HCEC 1CT (cell line): ENCODE measurements at places on chromosomes 5 and 9.
A peak's percentile ranks its signal among the peaks of the same experiment; 100 is the strongest.

DNA sequence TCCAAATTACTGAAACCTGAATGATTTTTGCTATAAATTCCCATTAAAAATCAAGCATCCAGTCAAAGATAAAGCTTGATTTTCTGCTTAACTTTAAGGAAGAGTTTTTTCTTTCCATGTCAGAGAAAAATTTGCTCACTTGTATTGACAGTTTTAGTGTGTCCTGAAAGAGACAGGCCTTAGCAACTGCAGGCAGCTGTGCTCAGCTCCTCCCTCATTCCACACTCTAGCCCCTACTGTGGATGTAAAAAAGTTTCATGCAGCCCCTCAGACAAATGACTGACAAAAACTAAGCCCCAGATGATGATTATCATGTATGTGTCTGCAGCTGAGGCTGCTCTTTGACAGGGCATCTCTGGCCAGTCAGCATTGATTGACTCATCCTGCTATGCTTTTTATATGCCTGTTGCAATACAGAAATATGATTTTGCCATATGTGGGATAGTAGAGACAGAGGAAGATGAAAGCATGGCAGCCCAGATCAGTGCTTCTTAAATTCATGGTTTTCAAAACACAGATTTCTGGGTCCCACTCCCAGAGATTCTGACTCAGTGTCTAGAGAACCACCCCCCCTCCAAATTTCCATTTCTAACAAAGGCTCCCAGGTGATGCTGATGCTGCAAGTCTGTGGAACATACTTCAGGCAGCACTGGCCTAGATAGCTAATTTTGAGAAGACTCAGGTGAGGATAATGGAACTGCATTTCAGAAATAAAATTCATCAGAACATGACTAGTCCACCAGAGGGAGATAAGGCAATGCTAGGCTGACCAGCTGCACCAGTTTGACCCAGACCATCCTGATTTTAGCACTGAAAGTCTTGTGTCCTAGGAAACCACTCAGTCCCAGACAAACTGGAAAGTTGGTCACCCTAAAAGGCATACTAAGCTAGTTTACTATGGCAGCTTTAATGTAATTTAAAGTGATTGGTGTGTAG is 298.7 kb upstream of the KCNN2 start:
- no peak for DNase-seq

DNA sequence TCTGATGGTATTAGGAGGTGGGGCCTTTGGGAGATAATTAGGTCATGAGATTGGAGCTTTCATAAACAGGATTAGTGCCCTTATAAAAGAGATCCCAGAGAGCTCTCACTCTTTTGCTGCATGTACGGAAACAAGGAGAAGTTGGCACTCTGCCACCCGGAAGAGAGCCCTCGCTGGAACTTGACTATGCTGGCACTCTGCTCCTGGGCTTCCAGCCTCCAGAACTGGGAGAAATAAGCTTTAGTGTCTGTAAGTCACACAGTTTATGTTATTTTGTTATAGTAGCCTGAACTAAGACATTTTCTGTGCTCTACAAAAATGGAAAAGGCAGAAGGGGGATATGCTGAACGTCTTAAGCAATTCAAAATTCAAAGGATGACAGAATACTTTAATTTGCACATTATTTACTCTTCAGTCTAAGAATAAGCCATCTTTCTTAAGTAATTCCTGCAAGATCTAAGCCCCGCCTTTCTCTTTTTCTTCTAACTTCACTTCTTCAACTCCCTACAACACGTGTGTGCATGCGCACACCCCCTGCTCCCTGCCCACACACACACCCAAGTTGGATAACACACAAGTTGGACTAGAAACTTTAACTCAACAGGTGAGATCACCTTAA is 17.3 kb downstream of the NFIB start:
- DNase-seq, result no peak

DNA sequence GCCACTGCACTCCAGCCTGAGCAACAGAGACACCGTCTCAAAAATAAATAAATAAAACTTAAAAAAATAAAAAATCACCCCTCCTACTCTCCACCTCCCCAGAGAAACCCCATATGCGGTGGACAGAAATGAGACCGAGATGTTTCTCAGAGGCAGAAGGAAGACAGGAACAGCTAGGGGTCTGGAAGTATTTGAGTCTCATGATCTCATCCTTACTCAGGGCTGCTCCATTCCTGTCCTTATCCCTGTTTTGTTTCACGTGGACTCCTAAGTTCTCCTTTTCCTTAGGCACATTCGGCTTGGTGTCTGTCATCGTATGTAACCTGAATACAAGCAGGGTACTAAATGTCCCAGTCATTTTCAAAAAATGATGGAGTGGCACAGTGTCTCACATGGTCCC is 76.1 kb downstream of the C9orf50 start:
- DNase-seq, result peak; percentile 26

- no peak for DNase-seq
Observed at GRCh38 chr9:126009047-126009446, 261.9 kb downstream of the PBX3 start.

- peak; percentile 86 for DNase-seq
Observed at GRCh38 chr5:61313960-61314681, 17.9 kb upstream of the ZSWIM6 start.
